ENCODE measurements at places on chromosomes 6 and 20. TPM values are rescaled to one million over a fixed set of nuclear protein-coding genes. Genes with fewer than 3 reads are reported as not detected.

DEFB123 gene
- total RNA-seq = not detected

EMILIN3 gene
- total RNA-seq = 2.1 TPM

SIRPG gene
- total RNA-seq = not detected

SAMD10 gene
- total RNA-seq = 3.5 TPM

GPR6 gene
- not detected for total RNA-seq

DNA sequence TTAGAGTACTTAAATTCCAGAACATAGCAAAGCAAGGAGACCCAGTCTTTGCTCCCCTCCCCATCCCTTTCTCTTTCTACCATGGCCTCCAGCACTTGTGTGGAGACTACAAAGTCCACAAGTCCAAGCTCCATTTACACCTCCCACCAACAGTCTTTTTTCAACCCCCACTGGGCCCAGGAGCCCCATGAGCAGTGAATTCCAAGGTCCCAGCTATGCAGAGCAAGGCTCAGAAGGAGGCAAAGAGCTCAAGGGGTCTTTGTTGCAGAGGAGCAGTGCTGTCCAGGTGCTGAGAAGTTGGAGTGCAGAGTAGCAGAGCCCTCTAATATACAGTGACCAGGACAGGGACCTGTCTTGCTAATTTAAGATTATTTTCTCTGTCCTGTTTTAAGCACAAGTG is 9.0 kb downstream of the PAK5 start:
- no peak overlapping the region for H3K27ac ChIP-seq
- no peak overlapping the region for H3K4me3 ChIP-seq
- H3K36me3 ChIP-seq = no peaks in the 10 kb centered on the region
- H3K4me1 ChIP-seq = no peaks in the 10 kb centered on the region
- no peak for DNase-seq
- peaks cover 3% of the 10 kb centered on the region for H3K27me3 ChIP-seq

DNA sequence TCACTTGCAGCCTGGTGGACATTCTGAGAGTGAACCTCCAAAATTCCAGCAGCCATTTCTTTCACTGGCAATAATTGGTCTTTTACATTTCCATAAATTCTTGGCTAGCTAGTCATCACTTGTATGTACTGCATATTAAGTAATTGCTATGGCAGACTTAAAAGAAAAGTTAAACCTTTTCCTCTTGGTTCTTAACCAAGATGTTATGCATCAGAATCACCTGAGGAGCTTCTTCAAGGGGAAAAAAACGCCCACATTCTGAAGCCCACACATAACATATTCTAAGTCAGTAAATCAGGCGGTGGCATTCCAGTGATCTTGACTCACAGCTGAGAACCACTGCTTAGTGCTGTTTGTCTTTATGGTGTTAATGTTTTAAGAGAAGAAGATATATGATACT is 37.0 kb downstream of the CDC40 start:
- no peak overlapping the region for H3K27ac ChIP-seq
- no peak for DNase-seq
- no peaks in the 10 kb centered on the region for H3K27me3 ChIP-seq
- H3K36me3 ChIP-seq = peaks cover 54% of the 10 kb centered on the region

GRCh38 chr6:31776989-31777666 is at the start of gene VWA7:
TSS of gene VWA7 (minus strand) at chr6:31777328. CDS start at chr6:31776779, 549 bp downstream.
- no peak for DNase-seq
- peaks cover 6% of the 10 kb centered on the region for H3K36me3 ChIP-seq
- H3K4me3 ChIP-seq = no peak within 1 kb of the TSS
- H3K27ac ChIP-seq = no peak within 1 kb of the TSS

DNA sequence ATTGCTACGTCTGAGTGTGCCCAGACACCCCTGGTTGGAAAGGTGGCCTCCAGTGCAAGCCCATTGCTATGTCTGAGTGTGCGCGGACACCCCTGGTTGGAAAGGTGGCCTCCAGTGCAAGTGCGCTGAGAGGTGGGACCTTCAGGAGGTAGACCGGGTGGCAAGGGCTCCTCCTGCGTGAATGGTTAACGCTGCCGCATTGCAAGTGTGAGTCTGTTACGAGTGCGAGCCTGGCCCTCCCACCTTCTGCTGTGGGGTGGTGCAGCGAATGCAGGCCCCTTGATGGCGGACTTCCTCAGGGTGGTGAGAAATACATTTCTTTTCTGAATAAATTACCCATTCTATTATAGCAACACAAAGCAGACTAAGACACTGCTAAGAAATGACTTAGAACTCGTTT is 208.8 kb downstream of the DLL1 start:
- H3K4me1 ChIP-seq = no peaks in the 10 kb centered on the region
- no peak overlapping the region for H3K27ac ChIP-seq
- peak; percentile 77 for DNase-seq
- no peaks in the 10 kb centered on the region for H3K36me3 ChIP-seq
- H3K4me3 ChIP-seq = no peak overlapping the region

GRCh38 chr20:32764005-32764960 is 2.1 kb downstream of the DNMT3B start:
- H3K27ac ChIP-seq = no peak overlapping the region
- no peak for DNase-seq
- peaks cover 9% of the 10 kb centered on the region for H3K4me1 ChIP-seq
- no peaks in the 10 kb centered on the region for H3K27me3 ChIP-seq

- peaks cover 1% of the 10 kb centered on the region for H3K4me1 ChIP-seq
- DNase-seq = no peak
- peaks cover 20% of the 10 kb centered on the region for H3K27me3 ChIP-seq
- peaks cover 28% of the 10 kb centered on the region for H3K36me3 ChIP-seq
- no peak overlapping the region for H3K27ac ChIP-seq
- no peak overlapping the region for H3K4me3 ChIP-seq
Observed at GRCh38 chr20:16744178-16744807, 3.9 kb upstream of the OTOR start.

DNA sequence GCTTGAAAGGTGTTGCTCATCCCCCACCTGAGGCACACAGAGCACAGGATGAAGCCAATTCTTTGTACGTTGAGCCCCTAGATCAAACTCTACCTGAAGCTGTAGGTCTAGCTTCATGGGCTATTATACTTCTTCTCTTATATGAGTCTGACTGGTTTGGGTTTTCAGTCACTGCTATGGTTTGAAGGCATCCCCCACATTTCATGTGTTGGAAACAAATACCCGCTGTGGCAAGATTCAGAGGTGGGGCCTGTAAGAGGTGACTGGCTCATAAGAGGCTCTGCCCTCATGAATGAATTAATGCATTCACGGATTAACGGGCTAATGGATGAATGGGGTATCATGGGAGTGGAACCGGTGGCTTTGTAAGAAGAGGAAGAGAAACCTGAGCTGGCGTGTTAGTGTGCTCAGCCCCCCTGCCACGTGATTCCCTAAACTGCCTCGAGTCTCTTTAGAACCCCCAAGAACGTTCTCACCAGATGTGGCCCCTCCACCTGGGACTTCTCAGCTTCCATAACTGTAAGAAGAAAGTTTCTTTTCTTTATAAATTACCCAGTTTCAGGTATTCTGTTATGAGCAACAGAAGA is 39.2 kb downstream of the PREX1 start:
- no peaks in the 10 kb centered on the region for H3K36me3 ChIP-seq
- DNase-seq = no peak
- no peak overlapping the region for H3K27ac ChIP-seq
- H3K4me3 ChIP-seq = no peak overlapping the region

DNA sequence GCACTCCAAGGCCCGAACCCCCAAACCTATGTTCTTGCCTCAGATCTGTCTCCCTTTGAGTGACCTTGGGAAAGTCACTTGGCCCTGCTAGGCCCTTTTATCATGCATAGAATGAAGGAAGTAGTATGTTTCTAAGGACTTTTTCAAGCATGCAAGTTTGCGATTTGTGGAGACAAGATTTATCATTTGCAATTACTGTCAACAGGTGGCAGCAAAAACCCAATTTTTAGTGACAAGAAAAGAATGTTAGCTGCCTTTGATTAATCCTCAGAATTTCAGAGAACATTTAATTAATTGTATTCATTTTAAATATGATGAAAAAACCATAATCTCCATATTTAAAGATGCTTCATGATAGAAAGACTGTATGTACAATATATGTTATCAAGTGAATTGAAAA is 28.3 kb upstream of the PREP start:
- no peaks in the 10 kb centered on the region for H3K36me3 ChIP-seq
- DNase-seq = no peak
- H3K4me3 ChIP-seq = no peak overlapping the region
- H3K27ac ChIP-seq = no peak overlapping the region
- no peaks in the 10 kb centered on the region for H3K27me3 ChIP-seq
- H3K4me1 ChIP-seq = peaks cover 44% of the 10 kb centered on the region

- no peak for DNase-seq
- H3K27me3 ChIP-seq = no peaks in the 10 kb centered on the region
- H3K4me3 ChIP-seq = no peak overlapping the region
- peaks cover 32% of the 10 kb centered on the region for H3K36me3 ChIP-seq
- no peak overlapping the region for H3K27ac ChIP-seq
- no peaks in the 10 kb centered on the region for H3K4me1 ChIP-seq
Observed at GRCh38 chr20:25685276-25686080, 11.2 kb downstream of the ZNF337 start.

DNA sequence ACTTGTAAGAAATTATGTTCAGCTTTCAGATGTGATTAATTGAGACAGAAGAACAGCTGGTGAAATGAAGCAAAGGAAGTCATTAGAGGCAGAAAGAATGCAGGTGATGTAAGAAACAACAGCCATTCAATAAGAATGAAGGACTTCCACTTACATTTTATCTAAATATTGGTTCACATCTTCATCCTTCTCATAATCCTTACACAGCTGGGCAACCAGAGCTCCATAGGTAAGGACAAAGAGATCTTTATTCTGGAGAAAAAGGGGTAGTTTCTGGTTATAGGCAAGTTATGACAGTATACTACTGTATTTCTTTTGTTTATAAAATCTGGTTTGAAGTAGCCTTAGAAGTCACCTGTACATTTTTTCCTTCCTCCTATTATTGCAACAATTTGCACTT is 2.3 kb downstream of the TRAPPC3L start:
- no peaks in the 10 kb centered on the region for H3K4me1 ChIP-seq
- H3K27me3 ChIP-seq = peaks cover 56% of the 10 kb centered on the region
- no peak for DNase-seq
- no peaks in the 10 kb centered on the region for H3K36me3 ChIP-seq
- no peak overlapping the region for H3K27ac ChIP-seq

- H3K4me1 ChIP-seq = peaks cover 17% of the 10 kb centered on the region
- no peak overlapping the region for H3K4me3 ChIP-seq
- peaks cover 13% of the 10 kb centered on the region for H3K27me3 ChIP-seq
- DNase-seq = no peak
- no peak overlapping the region for H3K27ac ChIP-seq
- no peaks in the 10 kb centered on the region for H3K36me3 ChIP-seq
Observed at GRCh38 chr6:133396233-133396983, 155.3 kb downstream of the EYA4 start.

DNA sequence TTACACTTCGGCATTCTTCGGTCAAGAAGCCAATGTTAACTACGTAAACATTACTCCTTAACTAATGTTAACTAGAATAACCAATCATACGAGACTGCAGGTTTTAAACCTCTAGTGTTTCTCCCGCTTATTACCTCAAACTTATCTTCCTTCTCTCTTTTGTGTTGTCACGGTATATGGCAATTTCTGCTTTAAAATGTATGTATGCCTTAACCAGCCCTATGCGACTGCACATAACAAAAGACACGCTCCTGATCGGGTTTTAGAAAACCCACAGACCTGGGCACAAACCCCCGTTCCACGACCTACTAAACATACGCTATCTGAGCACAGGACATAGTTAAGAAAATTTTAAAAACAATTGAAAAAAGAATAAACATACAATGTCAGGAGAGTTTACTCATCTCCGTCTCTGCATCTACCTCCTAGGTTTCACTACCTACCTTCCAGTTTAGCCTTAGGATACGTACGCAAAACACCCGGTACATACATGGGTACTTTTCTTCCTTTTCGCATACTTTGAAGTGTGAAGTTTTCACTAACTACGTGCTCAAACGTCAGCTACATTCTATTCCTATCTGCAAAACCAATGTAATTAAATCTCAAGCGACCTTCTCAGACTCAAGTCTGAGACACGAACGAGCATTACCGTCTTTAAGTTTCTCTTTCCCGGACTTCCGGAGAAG is 1.1 kb downstream of the CD164 start:
- H3K4me3 ChIP-seq = peak overlapping the region; percentile 91
- peaks cover 18% of the 10 kb centered on the region for H3K36me3 ChIP-seq
- no peak for DNase-seq
- peak overlapping the region; percentile 91 for H3K27ac ChIP-seq
- peaks cover 8% of the 10 kb centered on the region for H3K27me3 ChIP-seq
- peaks cover 31% of the 10 kb centered on the region for H3K4me1 ChIP-seq

DNA sequence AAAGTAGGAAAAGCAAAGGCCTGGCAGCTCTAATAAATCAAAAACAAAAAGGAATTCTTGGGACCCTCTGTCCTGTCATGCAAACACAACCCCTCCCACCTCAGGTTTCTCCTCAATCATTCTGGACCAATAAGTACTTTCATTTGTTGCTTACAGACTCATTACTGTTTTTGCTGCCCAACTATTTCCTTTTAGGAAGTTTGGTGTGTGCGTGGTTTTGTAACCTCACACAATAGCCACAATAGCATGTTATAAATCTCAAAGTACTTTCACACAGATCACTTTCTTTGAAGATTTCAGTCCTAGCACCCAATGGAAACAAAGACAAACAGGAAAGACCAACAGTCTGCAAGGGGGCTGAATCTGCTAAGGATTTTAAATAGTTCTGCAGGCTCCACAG is 4.5 kb downstream of the MRPL14 start:
- peaks cover 2% of the 10 kb centered on the region for H3K36me3 ChIP-seq
- DNase-seq = no peak
- H3K27me3 ChIP-seq = no peaks in the 10 kb centered on the region
- peak overlapping the region; percentile 67 for H3K27ac ChIP-seq
- peaks cover 57% of the 10 kb centered on the region for H3K4me1 ChIP-seq

GRCh38 chr6:13383328-13384163 is 55.2 kb upstream of the TBC1D7 start:
- H3K27me3 ChIP-seq = no peaks in the 10 kb centered on the region
- H3K4me1 ChIP-seq = no peaks in the 10 kb centered on the region
- no peak overlapping the region for H3K4me3 ChIP-seq
- H3K36me3 ChIP-seq = no peaks in the 10 kb centered on the region
- H3K27ac ChIP-seq = no peak overlapping the region
- no peak for DNase-seq

GRCh38 chr6:169981568-169981967 is 230.1 kb downstream of the ERMARD start:
- H3K36me3 ChIP-seq = no peaks in the 10 kb centered on the region
- H3K4me1 ChIP-seq = no peaks in the 10 kb centered on the region
- H3K4me3 ChIP-seq = no peak overlapping the region
- no peaks in the 10 kb centered on the region for H3K27me3 ChIP-seq

DNA sequence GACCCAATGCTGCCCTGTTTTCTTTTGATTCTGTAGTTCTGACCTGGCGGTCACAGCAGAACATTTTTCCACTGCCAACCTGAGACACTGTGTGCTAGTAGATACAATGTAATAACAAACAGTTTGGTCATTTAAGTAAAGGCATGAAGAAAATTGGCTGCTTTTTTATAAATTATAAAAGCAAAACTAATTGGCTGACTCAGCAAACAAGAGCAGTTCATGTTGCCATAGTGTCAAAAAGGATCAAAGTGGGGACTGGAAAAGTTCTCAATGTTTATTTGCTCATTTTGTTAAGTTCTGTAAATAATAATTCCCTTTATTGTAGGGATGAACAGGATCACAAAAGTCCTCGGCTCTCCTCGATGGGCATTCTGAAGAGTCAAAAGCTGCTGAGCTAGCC is 599.5 kb downstream of the PKHD1 start:
- no peak for DNase-seq
- peaks cover 4% of the 10 kb centered on the region for H3K36me3 ChIP-seq
- no peak overlapping the region for H3K27ac ChIP-seq
- H3K4me1 ChIP-seq = peaks cover 6% of the 10 kb centered on the region

All from osteocyte (in vitro differentiated cells).